ENCODE measurements at places on chromosomes 11 and 22.
A peak's percentile ranks its signal among the peaks of the same experiment; 100 is the strongest.

- peak; percentile 98 for DNase-seq
These were observed at the start of gene NAP1L4 for GRCh38 chr11:2992234-2992996. NAP1L4 (minus strand) TSS chr11:2992329; CDS start chr11:2979220, 13,109 bp downstream.

DNA sequence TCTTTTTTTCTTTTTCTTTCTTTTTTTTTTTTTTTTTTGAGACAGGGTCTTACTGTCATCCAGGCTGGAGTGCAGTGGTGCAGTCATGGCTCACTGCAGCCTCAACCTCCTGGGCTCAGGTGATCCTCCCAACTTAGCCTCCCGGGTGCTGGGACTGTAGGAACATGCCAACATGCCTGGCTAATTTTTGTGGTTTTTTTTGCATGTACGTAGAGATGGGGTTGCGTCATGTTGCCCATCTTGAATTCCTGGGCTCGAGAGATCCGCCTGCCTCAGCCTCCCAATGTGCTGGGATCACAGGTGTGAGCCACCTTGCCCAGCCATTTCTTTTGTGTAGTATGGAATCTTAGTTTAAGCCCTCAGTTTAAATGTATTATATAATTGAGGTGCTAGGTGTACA, 20.4 kb downstream of the MTMR3 start:
- DNase-seq, result no peak

GRCh38 chr11:41786087-41786486, 326.6 kb upstream of the LRRC4C start:
- no peak for DNase-seq

DNA sequence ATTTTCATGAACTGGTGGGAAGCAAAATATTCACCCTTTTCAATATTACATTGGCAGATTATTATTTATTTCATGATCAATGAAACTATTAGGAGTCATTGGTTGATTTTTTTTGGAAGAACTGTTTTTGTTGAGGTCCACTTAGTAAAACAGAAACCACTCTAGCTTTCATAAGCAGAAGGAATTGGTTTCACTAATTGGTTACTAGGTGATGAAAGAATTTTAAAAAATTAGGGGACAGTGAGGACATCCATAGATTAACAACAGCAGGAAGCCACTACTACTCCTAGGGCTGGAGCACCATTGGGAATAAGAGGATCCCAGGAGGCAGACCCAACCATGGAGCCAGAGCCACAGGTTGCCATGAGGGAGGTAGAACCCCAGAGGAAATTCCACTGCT, 74.4 kb upstream of the KCNA4 start:
- DNase-seq, result no peak

- no peak for DNase-seq
These were observed 43.2 kb upstream of the CLMP start for GRCh38 chr11:123238297-123238696.

DNA sequence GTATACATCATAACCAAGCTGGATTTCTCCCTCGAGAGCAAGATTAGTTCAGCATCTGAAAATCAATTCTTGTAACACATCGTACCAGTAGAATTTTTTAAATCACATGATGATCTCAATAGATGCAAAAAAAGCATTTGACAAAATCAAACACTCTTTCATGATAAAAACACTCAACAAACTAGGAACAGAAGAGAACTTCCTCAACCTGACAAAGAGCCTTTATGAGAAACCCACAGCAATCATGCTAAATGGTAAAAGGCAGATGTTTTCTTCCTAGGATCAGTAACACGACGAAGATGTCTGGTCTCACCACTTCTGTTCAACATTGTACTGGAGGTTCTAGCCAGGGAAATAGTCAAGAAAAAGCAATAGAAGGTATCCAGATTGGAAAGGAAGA, 34.1 kb upstream of the TMPRSS4 start:
- no peak for DNase-seq

GRCh38 chr22:37551981-37552380, 8.3 kb upstream of the CDC42EP1 start:
- no peak for DNase-seq

GRCh38 chr11:72740060-72740424, 12.2 kb downstream of the ARAP1 start:
- DNase-seq, result no peak

- DNase-seq, result peak; percentile 50
These were observed 101.3 kb upstream of the FGF3 start for GRCh38 chr11:69920345-69921127.

DNA sequence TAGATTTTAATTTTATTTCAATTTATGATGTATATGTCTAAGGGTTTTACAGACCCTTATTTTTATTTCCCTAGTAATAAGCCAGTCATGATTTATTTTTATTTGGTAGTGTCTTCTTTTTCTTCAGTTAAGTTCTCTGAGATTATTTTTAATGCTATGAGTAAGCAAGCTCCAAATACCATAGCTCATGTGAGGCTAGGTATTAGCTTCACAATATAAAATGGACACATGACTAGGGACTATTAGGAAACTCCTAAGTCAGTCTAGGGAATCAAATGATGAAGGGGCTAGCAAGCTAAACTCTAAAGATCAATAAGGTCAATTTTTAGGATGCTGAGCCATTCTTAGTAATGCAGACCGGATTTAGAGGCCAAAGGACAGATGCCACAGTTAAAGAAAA, 45.9 kb downstream of the CKAP5 start:
- no peak for DNase-seq

Measured in islet precursor cell (in vitro differentiated cells).